ENCODE measurements at places on chromosomes 13 and 19. TPM values are rescaled to one million over a fixed set of nuclear protein-coding genes. Genes with fewer than 3 reads are reported as not detected.

Gene PINLYP
- total RNA-seq = 6.7 TPM

DNA sequence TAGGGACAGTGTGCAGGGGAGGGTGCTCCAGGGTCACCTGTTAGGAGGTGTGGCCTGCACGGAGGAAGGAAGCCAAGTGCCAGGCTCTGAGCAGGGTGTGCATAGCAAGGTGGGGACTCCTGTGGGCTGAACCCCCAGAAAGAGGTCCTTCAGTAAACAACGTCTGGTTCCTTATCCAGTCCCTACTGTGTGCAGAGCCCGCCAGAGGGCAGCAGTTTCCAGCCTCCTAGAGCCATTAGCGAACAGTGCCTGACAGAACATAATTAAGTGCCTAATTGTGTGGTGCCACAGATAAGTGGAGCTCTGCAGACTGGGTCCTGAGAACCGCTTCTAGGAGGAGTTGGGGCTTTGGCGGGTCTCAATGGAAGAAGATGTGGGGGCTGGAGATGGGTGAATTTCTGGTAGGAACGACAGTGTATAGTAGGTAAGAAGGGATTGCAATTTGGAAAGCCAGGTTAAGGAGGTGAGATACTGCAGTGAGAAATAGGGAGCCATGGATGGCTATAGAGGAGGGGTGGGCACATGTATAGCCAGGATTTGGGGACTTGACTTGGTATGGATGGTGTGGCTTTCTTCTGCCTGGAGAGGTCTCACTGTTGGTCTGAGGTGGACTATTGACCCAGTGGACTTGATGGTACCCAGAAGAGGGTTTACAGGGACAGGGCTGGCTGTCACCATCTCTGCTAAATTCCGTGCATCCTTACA, 323.1 kb downstream of the ZNF536 start:
- DNase-seq = no peak

Gene PLPPR3
- total RNA-seq = not detected

Gene NOVA2
- 0.74 TPM for total RNA-seq

Gene RASAL3
- total RNA-seq = 3.6 TPM

DNA sequence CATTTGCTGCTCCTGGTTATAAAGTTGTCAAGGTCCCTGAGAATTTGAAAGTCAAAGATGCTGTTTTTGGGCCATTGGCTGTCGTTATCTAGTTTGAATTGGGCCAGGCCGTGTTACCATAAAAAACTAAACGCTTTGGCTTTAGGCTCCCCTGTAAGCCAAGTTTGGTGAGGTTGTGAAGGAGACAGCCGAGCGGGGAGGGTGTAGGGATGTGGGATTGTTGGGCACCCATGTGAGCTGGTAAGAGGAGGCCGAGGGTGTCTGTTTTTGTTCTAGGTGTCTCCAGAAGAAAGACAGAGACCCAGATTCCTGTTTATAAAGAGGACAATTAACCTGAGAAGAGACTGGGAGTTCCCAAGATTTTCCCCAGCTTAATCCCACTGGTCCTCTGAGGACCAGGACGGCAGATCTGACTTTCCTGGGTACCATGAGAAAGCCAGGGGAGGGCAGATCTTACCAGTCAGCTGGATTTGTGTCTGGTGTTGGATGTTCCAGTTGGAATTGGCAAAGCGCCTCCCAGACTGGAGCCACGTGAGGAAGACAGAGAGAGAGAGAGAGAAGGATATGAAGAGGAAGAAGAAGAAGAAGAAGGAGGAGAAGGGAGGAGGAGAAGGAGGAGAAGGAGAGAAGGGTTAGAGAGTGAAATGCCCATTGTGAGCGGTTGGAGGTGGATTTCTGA, 25.1 kb downstream of the TMEM255B start:
- DNase-seq = no peak

Gene NFIX
- total RNA-seq = 39.6 TPM

Gene STOML3
- not detected for total RNA-seq

DNA sequence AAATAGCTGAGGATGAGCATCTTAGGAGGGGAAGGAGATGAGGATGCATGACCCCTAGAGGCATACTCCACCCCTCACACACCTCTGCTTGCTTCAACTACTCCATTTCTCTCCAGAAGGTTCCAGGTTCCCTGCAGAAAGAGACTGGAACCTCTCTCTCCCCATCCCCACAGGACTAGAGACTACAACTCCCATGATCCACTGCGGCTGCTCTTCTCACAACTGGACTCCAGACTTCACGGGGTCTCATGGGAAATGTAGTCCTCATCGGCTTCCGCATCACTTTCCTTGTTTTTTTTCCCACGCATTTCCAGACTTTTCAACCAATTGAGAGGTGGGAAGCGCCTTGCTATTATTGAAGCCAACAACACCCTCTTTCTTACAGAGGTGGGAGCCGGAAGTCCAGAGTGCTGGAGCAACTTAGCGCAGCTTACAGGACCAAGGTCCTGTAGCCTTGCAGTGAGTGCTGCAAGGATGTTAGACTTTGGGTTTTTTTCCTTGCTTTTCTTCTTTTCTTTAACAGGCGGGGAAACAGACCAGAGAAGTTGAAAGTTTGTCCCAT, 13.9 kb upstream of the CACNG6 start:
- DNase-seq = peak; percentile 60

DNA sequence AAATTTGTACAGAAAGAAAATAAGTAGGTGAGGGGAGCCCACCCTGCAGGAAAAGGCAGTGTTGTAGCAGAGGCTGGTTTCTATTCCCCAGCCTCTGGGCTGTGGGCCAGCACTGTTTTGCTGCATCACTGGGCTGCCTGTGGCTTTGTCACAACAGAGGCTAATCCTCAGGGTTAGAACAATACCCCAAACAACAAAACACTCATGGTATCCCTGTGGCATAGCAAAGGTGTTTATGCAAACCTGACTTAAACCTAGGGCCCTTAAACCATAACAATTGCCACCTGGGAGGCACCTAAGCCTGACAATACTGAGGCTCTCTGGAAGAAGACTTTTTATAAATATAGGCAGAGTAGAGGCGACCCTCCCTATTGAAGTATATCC, 314.7 kb downstream of the OLFM4 start:
- no peak for DNase-seq

GRCh38 chr19:33383720-33384292, 10.3 kb downstream of the CEBPG start:
- DNase-seq = no peak

GRCh38 chr19:30703645-30704044, 331.5 kb downstream of the ZNF536 start:
- DNase-seq = no peak

DNA sequence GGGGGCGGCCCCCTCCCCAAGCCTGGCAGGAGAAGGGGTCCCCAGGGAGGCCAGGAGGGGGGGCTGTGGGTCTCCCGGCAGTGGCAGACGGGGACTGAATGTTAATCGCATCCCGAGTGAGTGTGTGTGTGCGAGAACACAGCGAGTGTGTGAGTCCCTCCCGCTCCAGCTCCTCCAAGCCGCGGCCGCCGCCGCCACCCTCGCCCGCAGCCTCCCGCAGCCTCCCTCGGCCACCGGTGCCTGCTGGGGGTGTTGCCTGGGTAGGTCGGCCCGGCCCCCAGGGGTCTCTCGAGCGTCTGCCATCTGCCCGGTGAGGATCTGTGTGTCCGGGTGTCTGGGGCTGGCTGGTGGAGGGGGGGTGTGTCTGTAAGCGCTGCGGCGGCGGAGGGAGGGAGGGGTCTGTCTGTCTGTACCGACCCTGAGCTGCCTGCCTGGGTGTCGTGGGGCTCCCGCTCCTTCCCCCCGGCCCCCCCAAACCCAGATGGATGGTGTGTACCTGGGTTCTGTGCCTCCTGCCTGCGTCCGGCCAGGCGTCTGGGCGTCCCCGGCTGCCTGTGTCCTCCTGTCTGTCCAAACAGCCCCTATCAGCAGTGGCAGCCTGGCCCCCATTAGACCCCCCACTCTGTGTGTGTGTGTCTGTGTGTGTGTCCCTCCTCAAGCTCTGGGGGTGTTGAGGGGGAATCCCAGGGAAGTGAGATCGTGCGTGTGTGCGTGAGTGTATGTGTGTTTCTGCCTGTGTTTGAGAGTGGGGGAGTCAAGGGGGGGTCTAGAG, at the start of gene GRIN2D:
Gene GRIN2D (plus strand): TSS at position 110 of the 772 bp plus-strand sequence. CDS start 4,725 bp downstream, outside the sequence.
- no peak for DNase-seq

DNA sequence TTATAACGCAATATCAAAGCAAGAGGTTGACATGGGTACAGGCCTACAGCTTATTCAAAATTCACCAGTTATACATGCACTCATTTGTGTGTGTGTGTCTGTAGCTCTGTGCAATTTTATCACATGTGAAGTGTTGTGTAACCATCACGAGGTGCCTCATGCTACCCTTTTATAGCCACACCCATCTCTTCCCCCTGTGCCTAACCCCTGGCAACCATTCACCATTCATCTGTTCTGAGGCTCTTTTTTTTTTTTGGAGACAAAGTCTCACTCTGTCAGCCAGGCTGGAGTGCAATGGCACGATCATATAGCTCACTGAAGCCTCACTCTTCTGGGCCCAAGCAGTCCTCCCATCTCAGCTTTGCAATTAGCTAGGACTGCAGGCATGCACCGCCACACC, 78.4 kb downstream of the DPF1 start:
- no peak for DNase-seq

DNA sequence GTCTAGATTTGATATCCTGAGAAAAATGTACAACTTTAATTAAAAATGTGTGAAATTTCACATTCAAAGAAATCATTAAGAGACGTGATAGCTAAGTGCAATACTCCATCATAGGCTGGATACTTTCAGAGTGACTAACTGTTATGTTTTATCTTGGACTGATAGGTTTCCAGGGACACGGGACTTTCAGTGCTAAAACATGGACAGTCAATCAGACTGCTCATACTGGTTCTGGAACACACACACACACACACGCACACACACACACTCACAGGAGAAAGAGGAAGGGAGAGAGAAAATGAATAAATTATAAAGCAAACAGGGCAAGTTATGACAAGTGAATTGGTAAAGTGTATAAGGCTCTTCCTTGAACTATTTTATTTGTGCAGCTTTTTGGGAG, 955.9 kb downstream of the SLITRK5 start:
- DNase-seq = no peak

Gene KIR2DL1
- total RNA-seq = not detected

DNA sequence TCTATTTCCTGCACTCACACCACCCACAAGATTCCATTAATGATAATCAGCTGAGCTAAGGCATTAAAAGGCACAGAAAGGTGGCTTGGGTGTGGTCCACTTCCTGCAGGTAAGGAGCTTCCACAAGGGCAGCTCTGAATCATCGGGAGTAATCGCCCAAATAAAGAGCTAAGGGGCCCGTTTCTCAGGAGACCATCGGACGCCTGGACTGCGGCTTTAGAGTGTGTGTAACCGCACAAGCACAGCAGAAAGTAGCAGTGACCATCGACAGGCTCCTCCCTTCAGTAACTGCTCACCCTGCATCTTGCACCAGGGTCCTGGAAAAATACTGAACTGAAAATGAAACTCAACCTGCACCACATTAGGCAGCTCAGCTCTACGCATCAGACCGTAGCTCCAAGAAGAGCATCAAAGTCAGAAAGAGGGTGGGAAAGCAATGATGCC, 6.0 kb downstream of the STK24 start:
- DNase-seq = no peak

Gene GFY
- not detected for total RNA-seq

Measured in omental fat pad (tissue), 4 donors.